CD4-positive, alpha-beta T cell (primary cell): ENCODE measurements at places on chromosomes 3 and 15. TPM values are rescaled to one million over a fixed set of nuclear protein-coding genes. Genes with fewer than 3 reads are reported as not detected.
A peak's percentile ranks its signal among the peaks of the same experiment; 100 is the strongest.

DNA sequence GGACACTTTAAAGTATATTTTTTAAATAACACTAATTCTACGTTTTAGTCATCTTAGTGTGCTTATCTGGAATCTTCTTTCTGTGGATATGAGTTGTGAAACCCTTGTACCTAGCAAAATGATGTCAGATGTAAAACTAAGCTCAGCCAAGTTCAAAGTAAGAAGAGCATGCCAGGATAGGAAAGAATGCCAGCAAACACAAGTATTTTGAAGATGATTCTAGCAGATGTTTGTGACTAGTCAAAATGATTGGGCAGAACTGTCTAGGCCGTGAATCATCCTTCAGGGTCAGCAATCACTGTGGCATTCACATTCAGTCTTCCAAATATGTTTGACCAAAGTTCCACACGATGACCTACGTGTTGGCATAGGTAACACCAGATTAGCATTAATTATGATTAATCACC lies 5.4 kb upstream of the PLOD2 start:
- no peak for DNase-seq

DNA sequence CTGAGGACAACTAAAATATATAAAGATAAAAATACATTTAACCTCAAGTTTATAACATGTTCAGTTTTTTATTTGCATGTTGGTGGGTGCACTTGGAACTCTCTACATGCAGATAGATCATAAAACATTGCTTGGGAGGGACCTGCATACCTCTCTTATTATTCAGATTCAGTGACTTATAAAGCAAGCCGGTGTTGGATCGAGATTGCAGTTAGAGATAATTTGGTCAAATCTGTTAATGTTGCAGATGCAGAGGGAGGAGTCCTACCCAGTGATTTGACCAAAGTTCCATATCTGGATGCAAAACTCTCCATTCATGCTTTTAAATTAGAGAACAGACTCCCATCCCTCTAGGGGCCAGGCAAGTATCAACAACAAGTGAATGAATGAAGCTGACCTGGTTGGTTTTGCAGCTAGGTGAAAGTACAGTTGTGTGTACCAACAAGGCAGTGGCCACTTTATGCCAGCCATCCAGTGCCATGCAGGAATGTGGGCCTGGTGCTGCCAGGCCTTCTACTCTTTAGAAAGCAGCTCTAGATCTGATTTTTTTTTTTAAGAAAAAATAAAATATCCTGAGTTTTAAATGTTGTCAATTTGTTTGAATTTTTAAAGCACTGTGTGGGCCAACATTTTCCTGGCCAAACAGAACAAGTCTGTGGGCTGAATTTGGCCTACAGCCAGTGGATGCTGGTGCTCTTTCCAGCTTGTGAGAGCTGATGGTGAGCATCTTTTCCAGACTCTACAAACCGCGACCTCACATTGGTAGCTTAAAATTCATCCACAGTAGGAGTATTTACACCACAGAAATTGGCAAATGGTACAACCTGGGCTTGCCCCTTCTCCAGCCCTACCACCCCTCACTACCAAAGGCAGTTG lies 12.3 kb downstream of the CDIN1 start:
- no peak for DNase-seq

- DNase-seq = no peak
Observed at GRCh38 chr3:184440151-184440550, 60.3 kb downstream of the CHRD start.

GRCh38 chr3:58005669-58006068 lies 2.6 kb upstream of the FLNB start:
- no peak for DNase-seq

DNA sequence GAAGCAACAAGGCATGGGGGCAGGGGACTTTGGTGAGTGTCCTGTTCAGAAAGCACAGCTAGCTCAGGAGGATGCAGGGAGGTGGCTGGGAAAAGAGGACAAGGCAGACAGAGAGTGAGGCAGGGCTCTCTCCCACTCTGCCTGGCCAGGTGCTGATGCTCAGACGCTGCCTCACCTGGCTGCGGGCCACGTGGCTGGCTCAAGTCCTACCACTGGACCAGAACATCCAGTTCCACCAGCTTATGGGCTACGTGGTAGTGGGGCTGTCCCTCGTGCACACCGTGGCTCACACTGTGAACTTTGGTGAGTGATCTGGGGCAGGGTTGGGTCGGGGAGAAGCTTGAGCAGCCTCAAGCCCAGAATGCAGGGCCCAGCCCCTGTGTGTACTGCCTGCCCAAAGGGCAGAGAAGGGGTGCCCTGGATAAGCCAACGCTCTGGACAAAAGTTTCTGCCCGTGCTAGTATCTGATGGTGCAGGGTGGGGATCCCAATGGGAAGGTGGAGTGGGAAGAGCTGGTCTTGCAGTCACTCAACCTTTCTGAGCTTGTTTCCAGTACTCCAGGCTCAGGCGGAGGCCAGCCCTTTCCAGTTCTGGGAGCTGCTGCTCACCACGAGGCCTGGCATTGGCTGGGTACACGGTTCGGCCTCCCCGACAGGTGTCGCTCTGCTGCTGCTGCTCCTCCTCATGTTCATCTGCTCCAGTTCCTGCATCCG lies 20.9 kb downstream of the NOX5 start:
- DNase-seq = no peak

GRCh38 chr3:71130471-71131374 lies 452.8 kb downstream of the FOXP1 start:
- DNase-seq = peak; percentile 66

DNA sequence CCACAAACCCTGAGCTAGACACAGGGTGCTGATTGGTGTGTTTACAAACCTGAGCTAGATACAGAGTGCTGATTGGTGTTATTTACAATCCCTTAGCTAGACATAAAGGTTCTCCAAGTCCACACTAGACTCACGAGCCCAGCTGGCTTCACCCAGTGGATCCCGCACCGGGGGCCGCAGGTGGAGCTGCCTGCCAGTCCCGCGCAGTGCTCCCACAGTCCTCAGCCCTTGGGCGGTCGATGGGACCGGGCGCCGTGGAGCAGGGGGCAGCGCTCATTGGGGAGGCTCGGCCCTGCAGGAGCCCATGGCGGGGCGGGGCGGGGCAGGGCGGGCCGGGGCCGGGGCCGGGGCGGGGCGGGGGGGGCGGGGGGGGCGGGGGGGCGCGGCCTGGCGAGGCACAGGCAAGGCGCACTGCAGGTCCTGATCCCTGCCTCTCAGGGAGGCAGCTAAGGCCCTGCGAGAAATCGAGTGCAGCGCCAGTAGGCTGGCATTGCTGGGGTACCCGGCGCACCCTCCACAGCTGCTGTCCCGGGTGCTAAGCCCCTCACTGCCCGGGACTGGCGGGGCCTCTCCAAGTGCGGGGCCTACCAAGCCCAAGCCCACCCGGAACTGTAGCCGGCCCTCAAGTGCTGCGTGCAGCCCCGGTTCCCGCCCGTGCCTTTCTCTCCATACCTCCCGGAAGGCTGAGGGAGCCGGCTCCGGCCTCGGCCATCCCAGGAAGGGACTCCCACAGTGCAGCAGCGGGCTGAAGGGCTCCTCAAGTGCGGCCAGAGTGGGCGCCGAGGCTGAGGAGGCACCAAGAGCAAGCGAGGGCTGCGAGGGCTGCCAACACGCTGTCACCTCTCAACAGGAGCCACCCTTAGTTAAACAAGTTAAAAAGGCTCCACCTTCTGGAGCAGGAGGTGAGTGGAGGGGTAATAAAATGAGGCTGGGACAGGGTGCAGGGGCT lies 9.8 kb upstream of the TMEM40 start:
- DNase-seq = no peak

GRCh38 chr15:60762638-60763037 lies 283.7 kb upstream of the ICE2 start:
- DNase-seq = no peak

DNA sequence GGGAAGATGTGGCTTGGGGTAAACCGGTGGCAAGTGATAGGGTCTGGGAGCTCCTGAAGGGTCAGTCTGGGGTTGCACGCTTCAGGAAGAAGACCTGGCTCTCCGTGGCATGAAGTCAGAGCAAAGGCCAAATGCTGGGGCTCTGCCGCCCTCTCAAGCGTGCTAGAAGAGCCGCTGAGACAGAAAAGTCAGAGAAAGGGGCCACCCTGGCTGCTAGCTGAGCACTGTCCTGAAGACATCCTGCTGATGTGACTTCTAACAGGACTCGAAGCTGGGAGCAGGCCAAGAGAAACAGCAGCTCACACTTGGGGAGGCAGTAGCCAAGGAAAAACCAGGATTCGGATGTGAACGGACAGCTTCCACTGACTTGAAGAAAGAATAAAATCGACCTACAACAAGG lies 270.4 kb downstream of the OCA2 start:
- no peak for DNase-seq

GRCh38 chr3:63613561-63613960 lies 38.9 kb upstream of the SNTN start:
- DNase-seq = no peak

DNA sequence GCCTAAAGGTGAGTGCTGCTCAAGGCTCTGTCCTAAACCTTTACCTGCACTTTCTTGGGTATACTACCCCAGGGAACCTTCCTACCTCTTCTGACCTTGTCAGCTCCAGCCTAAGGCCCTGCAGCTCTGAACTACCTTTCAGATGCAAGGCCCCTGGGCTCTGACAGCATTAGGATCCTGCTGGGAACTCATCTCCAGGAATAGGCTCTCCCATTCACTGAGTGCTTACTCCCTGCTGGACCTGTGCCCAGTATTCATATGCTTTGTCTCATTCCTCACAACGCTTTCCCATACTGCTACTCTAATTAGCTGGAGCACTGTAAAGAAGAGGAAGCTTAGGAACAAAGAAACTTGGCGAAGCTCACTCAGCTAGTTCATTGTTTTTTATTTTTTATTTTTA lies 53.8 kb upstream of the RAB6B start:
- no peak for DNase-seq

DNA sequence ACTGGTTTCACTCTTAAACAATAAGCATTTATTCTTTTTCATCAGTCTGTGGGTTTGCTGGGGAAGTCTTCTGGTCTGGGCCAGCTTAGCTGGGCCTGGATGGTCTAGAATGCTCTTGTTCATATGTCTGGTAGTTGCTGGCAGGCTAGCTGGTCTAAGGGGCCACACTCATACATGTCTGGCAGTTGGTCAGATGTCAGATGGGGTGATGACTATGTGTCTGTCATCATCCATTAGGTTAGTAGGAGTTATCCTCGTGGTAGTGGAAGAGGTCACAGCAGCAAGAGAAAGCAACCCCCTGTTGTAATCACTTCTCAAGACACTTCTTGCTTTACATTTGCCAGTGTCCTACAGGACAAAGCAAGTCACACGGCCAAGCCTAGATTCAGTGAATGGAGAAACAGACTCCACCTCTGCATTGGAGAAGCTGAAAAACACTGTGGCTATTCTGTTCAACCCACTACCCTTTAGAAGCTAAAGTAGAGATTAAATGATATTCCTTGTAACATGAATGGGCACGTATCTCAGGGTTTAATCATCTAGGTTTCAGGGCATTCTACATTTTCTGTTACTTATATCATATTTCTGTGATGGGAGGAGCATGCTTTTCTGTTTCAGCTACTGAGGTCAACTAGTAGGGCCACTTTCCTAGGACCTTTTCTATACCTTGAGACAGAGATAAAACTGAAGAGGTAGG lies 5.5 kb upstream of the ARID3B start:
- no peak for DNase-seq

GRCh38 chr3:42080453-42080872 lies 10.7 kb upstream of the TRAK1 start:
- DNase-seq = no peak

DNA sequence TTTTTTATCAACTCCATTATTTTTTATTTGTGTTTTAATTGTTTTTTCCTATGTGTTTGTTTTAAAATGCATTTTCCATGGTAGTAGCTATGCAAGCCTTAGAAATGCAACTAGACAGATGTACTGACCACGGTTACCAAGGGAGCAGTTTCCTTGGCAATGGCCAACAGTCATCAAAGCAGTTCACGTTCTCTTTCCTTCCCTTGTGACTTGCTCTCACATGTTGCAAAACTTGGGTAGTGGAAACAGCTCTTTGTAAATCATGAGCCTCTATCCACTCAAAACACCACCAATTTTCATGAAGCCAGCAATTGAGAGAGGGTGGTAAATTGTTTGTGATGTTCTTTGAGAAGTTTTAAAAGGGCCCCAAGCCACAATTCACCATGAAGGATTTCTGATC lies 499.4 kb upstream of the MDFIC2 start:
- no peak for DNase-seq

- no peak for DNase-seq
Observed at GRCh38 chr15:82305621-82306048, 43.0 kb downstream of the SAXO2 start.

- no peak for DNase-seq
Observed at GRCh38 chr3:129418041-129418973, 10.1 kb downstream of the EFCAB12 start.

DNA sequence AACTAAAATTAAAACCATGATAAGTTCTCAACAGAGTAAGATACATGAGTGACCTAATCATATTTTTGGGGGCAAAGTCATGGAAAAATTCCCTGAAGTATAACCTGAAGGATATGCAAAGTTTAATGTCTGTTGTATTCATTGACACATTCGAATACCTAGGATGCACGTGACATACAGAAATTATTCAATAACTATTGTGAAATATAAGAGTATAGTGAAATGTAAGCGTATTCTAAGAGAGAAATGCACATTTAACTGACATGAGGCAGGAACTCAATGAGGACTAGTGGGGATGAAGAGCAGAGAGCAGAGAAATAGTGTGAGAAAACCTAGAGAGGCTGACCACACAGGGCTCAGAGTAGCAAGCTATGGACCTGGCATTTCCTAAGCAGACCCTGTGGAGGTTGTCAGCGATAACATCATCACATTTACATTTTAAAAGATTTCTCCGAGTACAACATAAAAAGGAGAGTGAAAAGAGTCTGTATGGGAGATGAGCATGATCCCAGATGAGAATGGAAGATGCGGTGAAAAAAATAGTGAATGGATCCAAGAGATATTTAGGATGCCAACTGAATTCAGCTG lies 588.8 kb downstream of the MAGI1 start:
- DNase-seq = no peak

DNA sequence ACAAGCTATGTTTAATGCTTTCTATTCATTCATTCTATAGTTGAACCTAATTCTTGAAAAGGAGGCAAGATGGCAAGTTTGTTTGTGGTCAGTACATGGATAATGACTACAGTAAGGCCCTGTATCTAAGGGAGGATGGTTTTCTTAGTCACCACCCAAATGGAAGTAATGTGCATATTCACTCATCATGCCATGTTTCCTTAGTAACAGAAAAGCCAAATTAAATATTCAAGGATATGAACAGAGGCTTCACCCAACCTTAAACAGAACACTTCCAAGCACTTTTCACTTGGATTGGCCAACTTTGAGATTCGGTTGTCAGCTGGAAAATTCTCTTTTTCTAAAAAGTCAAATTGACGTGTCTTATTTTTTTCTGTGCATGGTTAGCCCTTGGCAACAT lies 805.3 kb upstream of the LMCD1 start:
- no peak for DNase-seq

GRCh38 chr3:70358978-70359580 lies 46.6 kb upstream of the MDFIC2 start:
- DNase-seq = no peak

GRCh38 chr15:29090617-29091466 lies 178.8 kb downstream of the NSMCE3 start:
- peak; percentile 43 for DNase-seq

GRCh38 chr3:146037697-146038096 lies 123.3 kb downstream of the PLOD2 start:
- DNase-seq = no peak

GRCh38 chr3:13323822-13324221 lies 96.3 kb downstream of the NUP210 start:
- DNase-seq = no peak

SPTSSB gene
- 0.11 TPM for total RNA-seq

PBRM1 gene
- total RNA-seq = 48.1 TPM

FANCI gene
- total RNA-seq = 7.1 TPM

DLEC1 gene
- total RNA-seq = 5.1 TPM

INSYN1 gene
- not detected for total RNA-seq

FGF7 gene
- not detected for total RNA-seq

CFAP44 gene
- total RNA-seq = 10.0 TPM

ITIH3 gene
- total RNA-seq = not detected

STRIT1 gene
- not detected for total RNA-seq
